H54 (cell line): ENCODE measurements at places on chromosomes 2 and 18.
A peak's percentile ranks its signal among the peaks of the same experiment; 100 is the strongest.

DNA sequence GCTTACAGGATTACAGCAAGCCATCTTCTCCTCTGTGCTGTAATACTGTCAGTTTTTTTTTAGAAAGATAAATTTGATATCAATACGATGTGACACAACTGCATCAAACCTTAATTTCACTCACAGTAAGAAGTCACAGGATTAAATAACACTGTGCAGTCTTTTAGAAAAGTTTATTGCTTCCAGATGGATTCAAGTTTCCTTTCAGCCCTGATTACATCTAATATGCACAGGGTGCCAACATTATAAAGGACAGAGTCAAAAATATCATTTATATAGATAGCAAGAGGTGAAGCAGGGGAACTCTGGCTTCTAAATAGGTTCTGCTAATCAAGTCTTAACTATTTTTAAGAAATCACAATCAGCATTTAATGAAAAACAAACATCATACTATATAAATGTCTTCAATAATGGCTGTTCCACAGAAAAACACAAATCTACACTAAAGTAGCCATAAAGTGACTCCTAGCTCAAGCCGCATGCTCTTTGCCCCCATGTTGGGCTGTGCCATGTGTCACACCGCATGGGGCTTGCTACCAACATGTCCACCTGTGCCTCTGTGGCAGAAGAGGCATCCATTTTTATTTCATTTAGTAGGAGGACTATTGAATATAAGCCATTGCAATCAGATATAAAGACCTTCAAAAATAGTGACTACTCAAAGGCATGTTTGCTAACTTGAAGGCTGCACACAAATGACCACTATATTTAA is 35.0 kb downstream of the CERKL start:
- no peak for DNase-seq

DNA sequence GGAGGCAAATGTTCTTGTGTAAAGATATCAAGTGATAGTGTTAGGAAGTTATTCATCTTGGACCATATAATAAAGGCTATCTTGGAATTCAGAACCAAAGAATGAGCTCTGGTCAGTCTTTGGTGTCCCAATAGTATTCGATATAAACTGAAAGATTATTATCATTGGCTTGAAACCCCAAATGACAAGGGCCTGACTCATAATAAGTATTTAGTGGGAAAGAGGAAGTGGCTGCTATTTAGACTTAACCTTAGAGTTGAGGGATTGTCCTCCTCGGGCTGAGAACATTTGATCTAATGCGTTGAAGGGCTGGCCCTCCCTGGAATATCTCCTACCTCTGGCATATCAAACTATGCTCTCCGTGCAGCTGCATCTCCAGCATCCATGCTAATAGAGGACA is 67.5 kb downstream of the CDH20 start:
- no peak for DNase-seq

GRCh38 chr2:205797866-205798265 is 115.6 kb downstream of the NRP2 start:
- no peak for DNase-seq

GRCh38 chr2:101883860-101884259 is 107.9 kb upstream of the IL1R2 start:
- DNase-seq: peak; percentile 21

DNA sequence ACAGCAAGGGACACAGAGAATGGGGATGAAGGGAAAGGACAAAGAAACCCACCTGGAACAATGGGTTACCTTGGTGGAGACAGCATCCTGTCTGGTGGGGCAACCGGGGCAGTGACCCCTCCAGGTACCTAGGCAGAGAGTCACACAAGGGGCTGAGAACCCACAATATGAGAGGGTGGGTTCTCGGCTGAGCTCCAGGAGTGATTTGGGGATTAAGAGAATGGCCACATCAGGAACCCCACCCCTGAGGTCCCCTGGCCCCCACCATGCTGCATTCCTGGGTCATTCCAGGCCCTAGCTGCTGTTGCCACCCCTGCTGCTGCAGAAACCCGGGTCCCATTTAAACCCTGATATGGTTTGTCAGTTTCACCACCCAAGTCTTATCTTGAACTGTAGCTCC is 172.3 kb downstream of the RTP5 start:
- DNase-seq: no peak

DNA sequence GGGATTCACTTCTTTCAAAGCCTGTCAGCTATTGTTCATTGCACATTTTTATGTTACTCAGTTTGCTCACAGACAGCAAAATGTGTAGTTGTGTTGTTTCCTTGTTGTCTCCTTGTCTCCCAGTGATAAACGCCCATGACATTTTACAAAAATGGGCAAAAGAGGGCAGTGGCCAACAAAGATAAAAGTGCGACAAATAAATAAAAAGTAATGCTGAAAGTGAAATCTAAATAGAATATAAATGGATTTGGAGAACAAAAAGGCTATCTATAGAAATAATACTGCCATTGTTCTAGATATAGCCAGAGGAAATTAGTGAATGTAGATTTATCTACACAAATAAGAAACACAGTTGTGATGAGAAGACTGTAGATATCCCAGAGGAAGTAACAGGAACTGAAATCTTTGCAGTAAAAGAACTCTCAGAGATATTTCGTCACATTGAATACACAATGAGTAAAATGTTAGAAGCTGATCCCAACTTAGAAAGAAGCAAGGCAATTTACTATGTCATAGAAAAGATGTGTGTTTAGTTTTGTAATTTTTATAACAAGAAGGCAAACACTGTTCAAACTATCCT is 1186.2 kb upstream of the FAM98A start:
- no peak for DNase-seq

GRCh38 chr18:46518438-46518837 is 138.6 kb downstream of the LOXHD1 start:
- DNase-seq: no peak

DNA sequence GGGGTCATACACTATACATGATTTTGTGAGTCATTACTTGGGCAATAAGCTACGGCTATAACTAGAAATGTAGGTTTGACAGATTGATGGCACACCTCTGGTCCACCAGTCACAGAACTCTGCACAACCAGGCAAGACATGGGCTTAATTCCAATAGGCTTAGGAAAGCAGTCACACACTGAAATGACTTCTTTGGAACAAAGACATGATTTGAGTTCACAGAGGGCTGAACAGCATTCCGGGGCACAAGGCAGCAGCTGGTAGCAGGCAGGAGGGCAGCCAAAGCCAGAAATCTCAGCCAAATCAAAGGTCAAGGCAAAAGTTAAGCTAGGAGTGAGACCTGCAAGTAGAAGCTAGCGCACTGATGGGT is 27.4 kb downstream of the FABP1 start:
- DNase-seq: no peak

DNA sequence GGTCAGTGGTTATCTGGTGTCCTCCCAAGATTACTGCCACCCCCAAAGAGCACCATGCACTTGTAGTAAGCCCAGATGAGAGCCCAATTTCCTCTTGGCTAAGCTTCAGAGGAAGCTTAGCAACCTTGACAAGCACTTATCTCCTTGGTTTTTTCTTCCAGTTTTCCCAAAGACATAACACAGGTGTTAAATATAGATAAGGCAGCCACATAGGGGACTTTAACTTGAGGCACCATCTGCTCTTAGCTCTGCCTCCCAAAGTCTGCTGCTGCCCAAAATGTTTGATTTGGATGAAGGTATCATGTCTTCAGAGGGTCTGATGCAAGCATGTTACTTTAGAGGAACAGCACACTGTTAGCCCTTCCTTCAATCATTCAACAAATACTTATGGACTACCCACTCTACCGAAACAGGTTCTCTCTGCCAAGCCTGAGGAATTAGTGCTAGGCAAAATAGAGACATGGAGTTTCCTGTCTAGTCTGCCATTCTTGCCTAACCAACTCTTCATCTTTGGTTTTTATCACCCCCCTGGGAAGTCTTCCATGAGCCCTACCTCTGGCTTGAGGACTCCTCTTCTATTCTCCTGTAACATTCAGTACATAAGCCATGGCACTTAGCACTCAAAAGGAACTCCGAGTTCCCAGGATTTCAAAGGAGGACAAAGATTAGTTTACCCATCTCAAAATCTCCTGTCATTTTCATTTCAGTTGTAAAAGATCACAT is 73.7 kb downstream of the SP3 start:
- DNase-seq: no peak

- no peak for DNase-seq
Observed at GRCh38 chr2:74481961-74482800, 617 bp downstream of the CCDC142 start.

- DNase-seq: no peak
Observed at GRCh38 chr2:119160361-119160990, 1.9 kb upstream of the C1QL2 start.

DNA sequence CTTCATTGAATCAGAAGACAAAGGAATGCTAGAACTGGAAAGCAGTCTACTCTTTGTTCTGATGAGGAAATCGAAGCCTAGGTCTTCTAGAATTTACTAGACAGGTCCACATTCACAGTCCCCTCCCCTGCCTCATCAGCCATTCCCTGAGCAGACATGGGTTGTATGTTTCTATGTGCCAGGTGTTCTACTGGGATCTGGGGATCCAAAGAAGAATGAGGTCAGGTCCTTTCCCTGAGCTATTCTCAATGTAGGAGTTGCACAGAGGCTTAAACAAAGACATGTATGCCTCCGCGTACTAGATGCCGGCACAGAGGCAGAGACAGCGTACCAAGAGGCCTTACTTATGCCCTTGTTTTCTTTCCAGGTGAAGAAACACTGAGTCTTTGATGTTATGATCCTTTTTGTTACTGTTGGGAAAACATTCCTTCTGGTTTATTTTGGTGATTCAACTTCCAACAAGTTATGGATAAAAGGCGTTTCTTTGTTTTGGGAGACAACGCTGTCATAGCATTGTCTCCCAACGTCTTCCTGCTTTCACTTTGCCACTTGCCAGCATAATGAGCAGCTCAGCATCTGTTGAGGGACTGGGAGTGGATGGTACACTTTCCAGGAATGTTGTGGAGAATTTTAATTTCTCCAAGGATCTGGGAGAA is 174.4 kb downstream of the ALPK2 start:
- no peak for DNase-seq

- DNase-seq: no peak
Observed at GRCh38 chr18:45249246-45249661, 366.0 kb upstream of the SLC14A2 start.

DNA sequence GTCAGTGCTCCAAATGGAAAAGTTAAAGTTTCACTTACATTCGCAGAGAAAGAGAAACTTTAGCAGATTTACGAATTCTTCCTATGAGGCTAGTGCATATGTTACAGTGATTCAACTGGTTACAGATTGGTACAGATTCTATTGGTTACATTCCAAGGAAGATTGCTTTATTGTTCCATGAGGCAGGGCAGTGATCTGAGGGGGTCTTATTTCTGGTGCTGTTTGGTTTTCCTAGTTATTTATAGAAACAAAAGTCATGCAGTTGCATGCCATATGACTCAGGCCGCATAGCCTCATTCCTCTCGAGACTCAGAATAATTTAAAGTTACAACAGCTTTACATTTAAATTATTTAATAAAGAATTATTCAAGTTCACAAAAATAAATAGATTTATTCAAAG is 385.4 kb upstream of the SYT4 start:
- no peak for DNase-seq

DNA sequence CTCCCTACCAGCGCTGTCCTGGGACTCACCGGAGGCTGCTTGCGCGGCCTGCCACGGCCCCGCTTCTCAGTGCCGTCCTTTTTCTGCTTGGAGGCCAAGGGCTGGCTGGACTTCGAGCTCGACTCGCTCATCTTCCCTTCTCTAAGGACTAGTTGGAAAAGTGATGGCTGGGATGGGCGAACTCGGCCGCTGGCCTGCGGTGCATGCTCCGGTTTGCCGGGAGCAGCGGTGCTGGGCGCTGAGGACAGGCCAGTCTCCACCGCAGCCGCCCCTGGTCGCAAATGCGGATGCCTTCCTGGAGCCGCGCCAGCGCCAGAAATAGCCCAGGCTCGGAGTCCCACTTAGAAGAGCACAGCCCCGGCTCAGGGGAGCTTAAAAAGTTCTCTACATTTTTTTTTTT is 3.1 kb downstream of the C2orf81 start:
- DNase-seq: no peak

GRCh38 chr2:170587117-170587516 is 128.0 kb upstream of the SP5 start:
- DNase-seq: no peak

- DNase-seq: no peak
Observed at GRCh38 chr18:10661317-10661716, 135.5 kb downstream of the NAPG start.

DNA sequence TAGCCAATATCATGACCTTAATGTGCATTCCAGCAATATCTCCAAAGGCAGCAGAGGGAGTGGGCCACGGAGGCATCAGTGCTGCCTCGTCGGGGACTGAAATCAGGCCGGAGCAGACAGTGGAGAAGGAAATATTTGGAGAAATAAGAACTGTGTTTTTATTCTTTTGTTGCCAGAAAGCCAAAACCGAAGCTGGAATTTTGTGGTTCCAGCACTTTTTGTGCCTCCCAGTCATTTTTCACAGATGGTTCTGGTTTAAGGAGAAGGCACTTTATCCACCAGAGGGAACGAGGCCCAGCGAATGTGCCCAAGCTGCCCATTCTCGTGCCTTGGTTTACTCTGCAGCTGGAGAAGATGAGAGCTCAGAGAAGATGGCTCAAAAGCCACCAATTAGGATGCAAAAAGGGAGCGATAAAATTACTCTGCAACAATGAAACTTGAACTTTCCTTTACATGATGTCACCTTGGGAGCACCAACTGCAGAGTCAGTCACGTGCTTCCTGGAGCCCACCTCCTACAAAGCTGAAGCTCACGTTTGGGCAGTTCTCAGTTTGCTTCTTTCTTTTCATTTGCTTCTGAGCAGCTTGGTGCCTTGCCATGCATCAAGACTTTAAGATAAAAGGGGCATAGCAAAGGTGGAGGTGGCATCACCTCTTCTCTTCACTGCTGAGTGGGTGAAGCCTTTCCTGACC is 288.7 kb downstream of the LPIN1 start:
- no peak for DNase-seq

DNA sequence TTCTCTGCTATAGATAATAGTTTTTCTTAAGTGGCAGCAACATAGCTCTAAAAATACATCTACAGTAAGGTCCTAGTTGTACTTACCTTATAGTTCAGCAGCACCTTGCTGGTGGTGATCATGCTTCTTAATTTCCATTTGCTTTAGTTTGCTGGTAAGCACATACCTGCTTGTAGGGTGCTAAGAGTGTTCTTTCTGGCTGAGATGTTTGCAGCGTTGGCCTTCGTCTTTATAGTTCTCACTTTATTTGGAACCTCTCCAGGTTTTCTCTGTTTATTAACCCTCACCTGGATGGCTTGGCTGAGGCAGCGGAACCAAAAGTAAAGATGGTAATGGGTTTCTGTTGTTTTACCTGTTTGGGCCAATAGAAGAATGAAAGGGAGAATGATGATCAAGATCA is 123.6 kb upstream of the EFEMP1 start:
- no peak for DNase-seq

DNA sequence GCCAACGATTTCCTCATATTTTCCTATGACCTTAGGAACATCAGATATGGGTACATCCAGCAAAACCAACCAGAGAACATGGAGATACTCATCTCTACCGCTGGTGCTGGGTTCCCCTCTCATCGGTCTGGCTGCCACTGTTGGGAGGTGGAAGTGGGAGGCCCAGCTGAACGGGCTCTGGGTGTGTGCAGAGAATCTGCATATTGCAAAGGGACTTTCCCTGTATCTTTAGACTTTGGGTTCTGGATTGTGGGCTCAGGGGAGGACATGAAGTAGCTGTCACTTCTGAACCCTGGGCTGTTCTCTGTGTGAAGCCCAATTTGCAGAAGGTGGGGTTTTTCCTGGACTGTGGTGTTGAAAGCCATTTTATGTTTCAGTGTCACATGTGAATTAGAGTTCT is 30.0 kb downstream of the RAPGEF4 start:
- no peak for DNase-seq
